ENCODE measurements at places on chromosomes 1 and 21.

DNA sequence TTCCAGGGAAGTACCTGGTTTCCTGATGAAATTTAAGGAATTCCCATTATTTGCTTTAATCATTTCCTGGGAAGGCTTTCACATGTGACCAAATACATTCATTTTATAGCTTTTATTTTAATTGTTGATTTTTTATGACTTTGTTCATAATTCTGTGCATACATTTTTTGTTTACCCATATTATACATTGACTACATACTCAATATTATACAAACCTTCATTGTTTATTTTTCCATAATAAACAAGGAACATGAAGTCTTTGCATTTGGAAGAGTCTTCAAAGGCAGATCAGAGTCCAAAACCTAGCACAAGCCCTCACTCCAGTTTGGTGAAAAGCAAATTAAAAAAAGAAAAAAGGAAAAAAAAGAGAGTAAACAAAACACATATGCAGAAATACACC is 218.3 kb upstream of the NRIP1 start:
- no peak for DNase-seq

- peak; percentile 88 for DNase-seq
These were observed 27.5 kb downstream of the TBX15 start for GRCh38 chr1:118960567-118961136.

DNA sequence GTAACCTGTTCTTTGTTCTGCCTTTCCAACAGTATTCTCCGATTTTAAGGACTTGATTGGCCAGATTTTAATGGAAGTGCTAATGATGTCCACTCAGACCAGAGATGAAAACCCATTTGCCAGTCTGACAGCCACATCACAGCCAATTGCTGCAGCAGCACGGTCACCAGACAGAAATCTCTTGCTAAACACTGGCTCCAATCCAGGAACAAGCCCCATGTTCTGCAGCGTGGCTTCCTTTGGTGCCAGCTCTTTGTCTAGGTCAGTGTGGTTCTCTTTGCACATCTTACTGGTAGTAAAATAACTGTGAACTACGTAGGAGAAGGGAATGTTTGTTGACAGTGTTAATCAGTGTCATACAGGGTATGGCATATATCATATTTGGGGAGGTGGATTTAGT is 72.7 kb downstream of the UBE4B start:
- DNase-seq = no peak

- DNase-seq = no peak
These were observed 513 bp downstream of the GTF2B start for GRCh38 chr1:88890791-88891317.

DNA sequence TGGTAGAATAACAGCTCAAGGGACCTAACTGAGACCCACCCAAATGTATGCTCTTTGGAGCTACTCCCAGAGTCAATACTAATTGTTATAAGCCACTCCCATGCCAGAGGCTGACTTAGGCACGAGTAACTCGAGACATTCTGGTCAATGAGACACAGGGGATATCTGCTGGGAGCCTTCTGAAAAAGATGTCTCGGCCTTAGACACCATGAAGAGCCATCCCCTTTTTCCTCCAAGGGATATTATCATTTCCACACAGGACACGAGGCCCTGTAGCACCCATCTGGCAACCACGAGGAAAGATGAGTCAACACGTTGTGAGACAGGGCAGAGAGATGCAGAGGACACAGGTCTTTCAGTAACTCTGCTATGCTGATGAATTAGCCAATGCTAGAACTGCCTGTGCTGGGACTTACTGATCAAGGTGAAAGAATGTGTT is 30.7 kb downstream of the ITPKB start:
- DNase-seq = no peak

- DNase-seq = no peak
These were observed 4.5 kb downstream of the STIL start for GRCh38 chr1:47309427-47309826.

- no peak for DNase-seq
These were observed 45.1 kb downstream of the MAP3K7CL start for GRCh38 chr21:29175408-29176134.

All from esophagus muscularis mucosa (tissue), 4 donors.